Ecto neural progenitor cell (in vitro differentiated cells): ENCODE measurements at places on chromosomes 3 and 15.

DNA sequence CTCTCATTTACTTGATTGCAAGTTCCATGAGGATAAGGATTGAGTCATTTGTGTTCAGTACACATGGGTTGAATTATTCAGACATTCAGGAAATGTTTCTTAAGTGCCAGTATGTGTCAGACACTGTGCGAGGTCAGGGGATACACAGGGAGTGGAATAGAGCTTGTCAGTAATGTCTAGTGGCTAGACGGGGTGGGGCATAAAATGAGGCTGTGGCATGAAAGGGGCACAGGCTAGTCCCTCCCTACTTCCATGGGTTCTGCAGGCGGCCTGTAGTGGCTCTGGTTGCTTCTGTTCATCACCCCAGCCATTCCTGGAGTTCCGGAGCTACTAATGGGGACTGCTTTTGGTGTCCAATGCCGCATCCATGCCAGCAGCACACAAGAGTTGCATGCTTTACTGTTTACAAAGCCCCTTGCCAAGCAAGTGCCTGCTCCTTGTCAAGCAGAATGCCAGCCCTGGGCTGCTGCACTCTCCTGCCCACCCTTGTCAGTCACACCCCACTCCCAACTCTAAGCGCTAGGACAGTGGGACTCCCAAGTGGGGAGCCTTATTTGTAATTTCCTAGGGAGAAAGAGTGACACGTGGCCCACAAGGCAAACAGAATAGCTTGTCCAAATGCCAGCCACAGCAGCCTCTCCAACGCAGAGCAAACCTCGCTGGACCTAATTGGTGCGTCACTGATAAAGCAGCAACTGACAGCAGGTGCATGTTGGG is 70.8 kb downstream of the RAB11A start:
- no peak for DNase-seq

DNA sequence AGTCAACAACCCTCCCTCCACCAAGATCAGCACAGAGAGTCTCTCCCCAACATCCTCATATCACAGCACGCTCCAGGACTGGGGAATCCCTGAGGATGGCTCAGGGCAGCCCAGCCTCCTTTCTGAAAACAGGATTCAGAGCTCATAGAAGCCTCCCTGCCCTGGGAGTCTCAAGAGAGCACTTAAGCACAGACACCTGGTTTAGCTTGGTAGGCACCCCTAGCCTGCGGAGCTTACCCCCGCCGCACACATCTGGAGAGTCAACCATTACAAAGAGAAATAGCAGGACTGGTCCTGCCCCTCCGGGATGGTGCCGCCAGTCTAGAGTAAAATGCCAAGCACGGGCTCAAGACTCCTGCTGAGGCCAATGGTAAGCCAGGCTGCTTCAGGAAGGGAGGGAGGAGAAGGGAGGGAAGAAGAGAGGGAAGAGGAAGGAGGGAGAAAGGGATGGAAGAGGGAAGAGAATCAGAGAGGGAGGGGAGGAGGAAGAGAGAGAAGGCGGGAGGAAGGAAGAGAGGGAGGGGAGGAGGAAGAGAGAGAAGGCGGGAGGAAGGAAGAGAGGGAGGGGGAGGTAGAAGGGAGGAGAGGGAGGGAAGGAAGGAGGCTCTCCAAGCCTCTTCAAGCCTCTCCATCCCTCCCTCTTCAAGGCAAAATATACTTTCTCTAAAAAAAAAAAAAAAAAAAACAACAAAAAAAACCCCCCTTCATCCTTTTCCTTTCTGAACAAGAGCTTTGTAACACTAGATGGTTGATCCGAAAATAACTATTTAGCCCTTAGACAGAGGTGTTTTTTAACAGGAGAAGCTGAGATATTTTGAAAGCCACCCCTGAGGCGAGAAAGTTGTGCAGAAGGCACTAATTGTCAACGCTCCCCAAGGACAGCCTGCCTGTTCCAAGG is 278.6 kb upstream of the TLE3 start:
- peak; percentile 57 for DNase-seq

DNA sequence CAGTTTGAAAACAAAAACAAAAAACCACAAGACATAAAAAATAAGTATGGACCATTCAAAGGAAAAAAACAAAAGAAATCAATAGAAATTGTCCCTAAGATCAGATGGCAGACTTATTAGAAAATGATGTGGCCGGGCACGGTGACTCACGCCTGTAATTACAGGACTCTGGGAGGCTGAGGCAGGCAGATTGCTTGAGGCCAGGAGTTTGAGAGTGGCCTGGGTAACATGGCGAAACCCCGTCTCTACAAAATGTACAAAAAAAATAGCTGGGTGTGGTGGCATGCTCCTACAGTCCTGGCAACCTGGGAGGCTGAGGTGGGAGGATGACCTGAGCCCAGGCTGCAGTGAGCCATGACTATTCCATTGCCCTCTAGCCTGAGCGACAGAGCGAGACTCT is 16.6 kb downstream of the SPCS1 start:
- no peak for DNase-seq

GRCh38 chr3:54131890-54132289 is 9.5 kb downstream of the CACNA2D3 start:
- DNase-seq, result no peak

- DNase-seq, result no peak
Observed at GRCh38 chr3:58518291-58518789, 18.6 kb downstream of the ACOX2 start.

GRCh38 chr15:95563634-95564033 is 766.9 kb upstream of the NR2F2 start:
- no peak for DNase-seq
